Activated naive CD4-positive, alpha-beta T cell treated with anti-CD3 and anti-CD28 coated beads, Interleukin-2, amount 10 ng/mL, durations not matched to agents 5 hours and 36 hours (primary cell): ENCODE measurements at places on chromosomes 11 and 22. TPM values are rescaled to one million over a fixed set of nuclear protein-coding genes. Genes with fewer than 3 reads are reported as not detected.

The ESAM gene
- total RNA-seq = 2.7 TPM

The TPCN2 gene
- total RNA-seq = 24.5 TPM

The RFPL1 gene
- not detected for total RNA-seq

The NCR3LG1 gene
- total RNA-seq = 0.66 TPM

The F2 gene
- total RNA-seq = not detected

The MYO18B gene
- 0.72 TPM for total RNA-seq

The SAA4 gene
- not detected for total RNA-seq

The SERPING1 gene
- total RNA-seq = not detected

The TTC36 gene
- 0.83 TPM for total RNA-seq

The SLC43A3 gene
- 77.6 TPM for total RNA-seq
